ENCODE measurements at places on chromosomes 2 and 18.

- no peak for DNase-seq
Measured at GRCh38 chr18:80009661-80010550, 21.5 kb upstream of the TXNL4A start.

GRCh38 chr2:104213758-104214157, 640.2 kb upstream of the POU3F3 start:
- no peak for DNase-seq

GRCh38 chr18:2894131-2894840, 47.5 kb downstream of the EMILIN2 start:
- no peak for DNase-seq

GRCh38 chr18:69491576-69491975, 90.9 kb downstream of the DOK6 start:
- DNase-seq: no peak

- no peak for DNase-seq
Measured at GRCh38 chr2:233082931-233083755, 23.0 kb downstream of the INPP5D start.

- DNase-seq: no peak
Measured at GRCh38 chr2:3212984-3213383, 164.6 kb downstream of the EIPR1 start.

GRCh38 chr2:122194546-122194945, 439.1 kb downstream of the TSN start:
- DNase-seq: no peak

GRCh38 chr18:3340682-3341097, 78.8 kb downstream of the MYL12B start:
- no peak for DNase-seq

- no peak for DNase-seq
Measured at GRCh38 chr2:65072181-65072970, 16.2 kb downstream of the CEP68 start.

DNA sequence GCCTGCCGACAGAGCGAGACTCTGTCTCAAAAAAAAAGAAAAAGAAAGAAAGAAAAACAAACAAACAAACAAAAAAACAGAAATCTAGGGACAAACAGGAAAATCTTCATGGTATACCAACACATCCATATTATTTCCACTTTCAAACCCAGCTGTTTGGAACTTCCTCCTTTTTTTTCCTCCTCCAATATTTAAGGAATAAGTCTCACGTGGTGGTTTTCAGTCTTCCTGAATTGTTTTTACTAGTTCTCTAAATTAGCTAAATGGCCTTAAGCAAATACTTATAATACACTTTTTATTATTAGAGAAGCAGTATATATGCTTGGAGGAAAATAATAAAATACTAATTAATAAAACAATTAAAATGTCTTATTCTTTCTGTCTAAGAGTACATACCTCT, 48.7 kb upstream of the GLS start:
- no peak for DNase-seq

- DNase-seq: no peak
Measured at GRCh38 chr2:203732092-203732952, 25.9 kb downstream of the CD28 start.

- no peak for DNase-seq
Measured at GRCh38 chr18:765764-766549, 46.1 kb downstream of the YES1 start.

DNA sequence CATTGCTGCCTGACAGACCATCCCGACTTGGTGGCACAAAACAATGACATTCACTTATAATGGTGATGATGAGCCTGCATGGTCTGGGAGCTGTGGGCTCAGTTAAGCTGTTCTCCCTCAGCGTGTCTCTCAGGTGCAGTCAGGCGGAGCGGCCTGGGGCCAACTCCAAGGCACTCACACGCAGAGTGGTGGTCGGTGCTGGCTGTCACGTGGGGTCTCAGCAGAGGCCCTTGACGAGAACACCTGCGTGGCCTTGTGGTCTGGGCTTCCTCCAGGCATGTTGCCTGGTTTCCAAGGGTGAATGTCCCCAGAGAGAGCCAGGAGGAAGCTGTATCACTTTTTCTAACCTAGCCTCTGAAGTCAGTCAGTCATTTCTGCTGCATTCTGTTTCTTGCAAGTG, 29.8 kb downstream of the ARMC9 start:
- DNase-seq: no peak

- DNase-seq: no peak
Measured at GRCh38 chr18:55310863-55311262, 277.1 kb downstream of the TCF4 start.

DNA sequence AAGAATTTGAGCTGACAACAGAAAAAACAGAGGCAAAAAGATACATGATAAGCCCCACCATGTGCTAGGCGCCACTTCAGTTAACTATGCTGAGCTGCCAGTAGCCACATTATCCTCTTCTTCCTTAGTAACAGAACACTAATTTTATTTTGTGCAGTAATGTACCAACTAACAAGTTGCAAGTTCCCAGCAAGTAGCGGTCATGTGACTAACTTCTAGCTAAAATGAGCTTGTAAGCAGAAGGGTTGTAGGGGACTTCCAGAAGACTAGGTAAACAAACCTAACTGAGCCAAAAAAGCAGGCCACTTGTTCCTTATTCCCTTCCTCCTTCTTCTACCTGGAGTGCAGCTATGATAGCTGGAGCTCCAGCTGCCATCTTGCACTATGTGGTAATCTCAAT, 75.5 kb downstream of the DTNB start:
- DNase-seq: no peak

Measured in dorsolateral prefrontal cortex (tissue), 122 donors.